ENCODE measurements at places on chromosomes 2 and 18.

- DNase-seq: no peak
Observed at GRCh38 chr18:14086458-14087231, 45.6 kb downstream of the ZNF519 start.

- DNase-seq: no peak
Observed at GRCh38 chr18:29164020-29164706, 987.2 kb upstream of the CDH2 start.

DNA sequence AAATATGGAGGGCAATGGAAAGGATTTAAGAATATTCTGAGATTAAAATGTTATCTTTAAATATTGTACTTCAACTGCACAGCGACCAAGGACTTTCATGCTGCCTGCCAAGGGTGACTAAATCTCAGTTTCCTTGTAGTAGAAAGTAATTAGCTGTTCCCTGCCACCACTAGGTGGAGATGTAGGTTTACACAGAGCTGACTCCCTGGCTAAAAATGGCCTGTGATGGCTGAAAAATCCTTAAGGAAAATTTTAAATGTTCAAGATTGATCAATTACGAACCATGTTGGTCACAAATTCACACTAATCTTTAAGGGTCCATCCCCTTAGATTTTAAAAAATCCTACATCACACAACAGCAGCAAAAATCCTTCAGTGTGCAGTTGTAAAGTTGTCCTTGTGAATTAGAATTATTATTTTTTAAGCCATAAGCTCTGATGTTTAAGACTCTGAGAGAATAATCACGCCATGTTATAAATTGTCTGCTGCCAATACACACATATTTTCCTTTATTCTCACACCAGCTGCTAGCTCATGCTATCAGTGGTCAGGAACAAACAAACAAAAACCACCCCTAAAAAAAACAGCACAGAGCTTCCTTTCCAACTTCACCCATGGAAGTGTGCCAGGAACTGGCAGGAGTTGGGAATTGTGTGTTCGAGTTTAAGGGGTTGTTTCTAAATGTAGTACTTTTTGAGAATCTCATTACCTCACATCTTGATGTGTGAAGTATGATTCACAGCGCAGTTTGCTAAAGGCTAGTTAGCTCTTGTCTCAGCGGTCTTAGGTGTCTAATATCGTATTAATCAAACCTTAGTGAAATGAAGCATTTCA lies 399.8 kb downstream of the TMEM182 start:
- no peak for DNase-seq

- no peak for DNase-seq
Observed at GRCh38 chr2:9256147-9256546, 49.5 kb downstream of the ASAP2 start.
